ENCODE measurements at places on chromosomes 12 and 14.

- no peak for DNase-seq
Observed at GRCh38 chr14:86739761-86740160, 1209.8 kb downstream of the FLRT2 start.

GRCh38 chr12:112971248-112971647 lies 7.1 kb upstream of the OAS2 start:
- no peak for DNase-seq

DNA sequence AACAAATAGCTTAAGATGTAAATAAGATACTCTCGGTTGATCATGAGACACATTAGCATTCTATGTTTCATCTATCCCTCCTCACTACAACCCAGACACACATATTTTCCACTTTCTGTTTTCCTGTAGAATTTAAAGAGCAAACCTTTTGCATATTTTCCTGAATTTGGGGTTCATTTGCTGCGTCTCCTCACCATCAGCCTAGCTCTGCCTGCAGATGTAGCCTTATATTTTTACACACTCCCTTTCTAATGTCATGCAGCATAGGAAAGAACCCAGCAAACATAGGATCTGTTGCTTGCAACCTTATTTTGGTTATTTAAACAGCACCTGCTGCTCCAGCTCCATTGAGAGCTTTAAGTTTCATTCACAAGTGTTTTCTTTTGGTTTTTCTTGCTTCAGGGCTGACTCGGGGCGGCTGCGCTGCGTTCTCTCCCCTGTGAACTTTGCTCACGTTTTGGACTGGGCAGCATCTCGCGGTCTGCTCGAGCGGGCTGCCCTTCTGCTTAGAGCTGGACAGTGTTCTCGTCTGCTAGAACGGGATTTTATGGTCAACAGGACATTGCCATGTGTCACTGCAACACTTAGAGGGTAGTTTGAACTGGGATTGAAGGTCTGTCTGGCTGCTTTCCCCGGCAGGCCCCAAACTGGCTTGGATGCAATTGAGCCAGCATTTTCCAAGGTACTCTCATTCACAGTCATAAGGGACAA lies 57.8 kb upstream of the VRK1 start:
- DNase-seq = no peak

DNA sequence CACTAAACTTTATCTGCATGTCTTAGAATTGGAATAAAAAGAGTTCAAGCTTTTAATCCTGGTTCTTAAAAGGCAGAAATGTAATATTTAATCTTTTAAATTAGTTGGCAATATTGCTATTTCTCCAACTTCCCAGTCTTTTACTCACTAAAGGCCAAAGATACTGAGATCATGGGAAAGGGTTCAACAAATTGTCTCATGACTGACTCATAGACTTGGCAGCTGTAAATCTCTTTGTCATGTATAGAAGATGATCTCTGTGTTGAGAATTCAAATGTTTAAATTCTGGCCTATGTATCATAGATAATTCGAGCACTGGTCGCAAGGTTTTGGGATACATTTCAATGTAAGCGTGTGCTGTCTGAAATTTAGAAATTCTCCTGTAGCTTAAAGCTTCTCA lies 40.1 kb upstream of the STRAP start:
- DNase-seq = no peak

GRCh38 chr14:68888883-68889282 lies 90.2 kb downstream of the ACTN1 start:
- DNase-seq = no peak

DNA sequence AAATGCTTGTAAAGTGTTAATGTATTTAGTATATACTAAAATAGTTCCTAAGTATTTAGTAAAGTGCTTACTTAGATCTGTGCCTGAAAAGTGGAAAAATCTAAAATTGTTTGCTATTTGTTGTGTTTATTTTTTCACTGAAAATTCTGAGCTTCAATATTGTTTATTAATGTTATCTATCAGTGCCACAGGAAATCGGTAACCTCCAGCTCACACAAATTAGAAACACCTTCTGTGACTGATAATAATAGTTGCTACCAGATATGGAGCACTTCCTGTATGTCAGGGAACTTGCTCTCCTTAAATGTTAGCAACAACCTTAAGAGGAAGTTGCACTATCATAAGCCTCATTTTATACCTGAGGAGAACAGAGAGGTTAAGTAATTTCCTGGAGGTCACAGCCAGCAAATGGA lies 723 bp upstream of the LRP10 start:
- DNase-seq = no peak

- peak; percentile 22 for DNase-seq
Observed at GRCh38 chr14:105526776-105527380, 495 bp downstream of the TMEM121 start.

Data from activated naive CD8-positive, alpha-beta T cell treated with anti-CD3 and anti-CD28 coated beads, Interleukin-2, amount 50 U/mL, for 24 hours (primary cell).